ENCODE measurements at places on chromosomes 3 and 15.

GRCh38 chr3:12759097-12759679, at the start of gene TMEM40:
Gene TMEM40 (minus strand): TSS chr3:12759259. CDS start chr3:12749832, 9,427 bp downstream.
- no peak for DNase-seq

GRCh38 chr15:52220937-52221660, 29.9 kb upstream of the GNB5 start:
- DNase-seq, result no peak

- DNase-seq, result no peak
Observed at GRCh38 chr3:165854696-165855095, 17.5 kb upstream of the BCHE start.

- no peak for DNase-seq
Observed at GRCh38 chr3:20055842-20056241, 15.6 kb downstream of the KAT2B start.

DNA sequence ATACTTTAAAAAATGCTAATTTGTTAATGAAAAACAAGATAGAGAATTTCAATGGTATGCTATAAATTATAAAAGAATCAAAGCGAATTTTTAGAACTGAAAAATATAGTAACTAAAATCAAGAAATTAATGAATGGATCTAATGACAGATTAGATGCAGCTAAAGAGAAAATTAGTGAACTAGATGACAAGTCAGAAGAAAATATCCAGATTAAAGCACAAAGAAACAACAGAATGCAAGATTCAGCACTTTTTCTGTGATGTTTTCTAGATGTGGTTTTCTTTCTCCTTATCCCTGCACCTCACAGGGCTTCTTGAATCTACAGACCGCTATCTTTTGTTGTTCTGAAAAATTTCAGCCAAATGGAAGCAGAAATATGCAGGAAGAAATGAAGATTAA, 54.4 kb downstream of the INO80 start:
- DNase-seq, result no peak

- no peak for DNase-seq
Observed at GRCh38 chr3:174110761-174111160, 713.2 kb downstream of the NLGN1 start.

DNA sequence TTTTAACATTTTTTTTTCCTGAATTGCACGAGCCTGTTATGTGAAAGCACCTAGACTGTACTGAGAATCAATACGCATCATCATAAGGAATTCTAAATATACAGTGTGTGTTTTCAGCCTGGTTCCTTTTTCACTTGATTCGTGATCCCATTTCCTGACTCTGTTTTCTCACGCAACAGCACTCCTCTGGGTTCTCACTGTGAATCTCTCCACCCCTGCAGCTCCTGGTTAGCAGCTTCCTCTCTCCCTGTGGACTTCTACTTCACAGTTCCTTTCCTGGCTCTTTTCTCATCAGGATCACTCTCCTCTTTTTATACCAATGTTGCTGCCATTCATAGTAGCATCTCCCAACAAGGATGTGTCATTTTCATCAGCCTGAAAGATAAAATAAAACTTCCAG, 297.2 kb downstream of the CADM2 start:
- no peak for DNase-seq

DNA sequence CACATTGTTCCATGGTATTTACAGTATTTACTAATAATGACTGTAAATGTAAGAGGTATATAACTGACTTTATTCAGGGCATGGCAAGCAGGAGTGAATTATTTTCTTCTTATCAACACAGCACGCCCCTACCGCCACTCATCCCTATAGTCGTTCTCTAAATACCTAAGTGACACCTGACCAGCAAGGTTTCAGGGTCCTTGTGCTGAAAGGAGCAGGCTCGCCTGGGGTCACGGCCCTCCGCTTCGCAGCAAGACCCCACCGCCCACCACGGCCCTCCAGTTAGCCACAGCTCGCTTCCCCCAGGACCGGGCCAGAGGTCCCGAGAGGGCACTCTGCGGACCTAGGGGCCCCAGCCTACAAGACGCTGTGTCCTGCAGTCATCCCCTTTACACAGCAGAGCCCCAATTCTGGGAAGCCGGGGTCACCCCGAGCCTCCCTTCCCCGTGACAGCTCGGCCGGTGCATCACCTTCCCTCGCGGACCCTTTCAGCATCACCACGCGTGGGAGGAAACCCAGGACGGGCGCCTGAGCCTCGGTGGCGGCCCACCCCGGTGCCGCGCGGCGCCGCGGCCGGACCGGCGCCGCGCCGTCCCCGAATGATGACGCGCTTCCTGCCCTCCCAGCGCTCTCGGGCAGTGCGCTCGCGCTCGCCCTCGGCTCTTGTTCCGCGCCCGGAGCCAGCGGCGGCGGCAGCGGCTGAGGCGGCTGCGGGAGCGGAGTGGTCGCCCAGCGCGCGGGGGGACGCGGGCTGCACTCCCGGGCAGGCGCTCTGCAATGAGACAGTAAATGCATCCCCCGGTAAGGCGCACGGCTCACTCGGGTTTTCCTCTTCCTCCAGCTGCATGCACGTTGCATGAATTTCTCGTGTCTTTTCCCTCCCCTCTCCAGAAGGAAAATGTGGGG, 225.1 kb upstream of the C2CD4B start:
- DNase-seq, result no peak

DNA sequence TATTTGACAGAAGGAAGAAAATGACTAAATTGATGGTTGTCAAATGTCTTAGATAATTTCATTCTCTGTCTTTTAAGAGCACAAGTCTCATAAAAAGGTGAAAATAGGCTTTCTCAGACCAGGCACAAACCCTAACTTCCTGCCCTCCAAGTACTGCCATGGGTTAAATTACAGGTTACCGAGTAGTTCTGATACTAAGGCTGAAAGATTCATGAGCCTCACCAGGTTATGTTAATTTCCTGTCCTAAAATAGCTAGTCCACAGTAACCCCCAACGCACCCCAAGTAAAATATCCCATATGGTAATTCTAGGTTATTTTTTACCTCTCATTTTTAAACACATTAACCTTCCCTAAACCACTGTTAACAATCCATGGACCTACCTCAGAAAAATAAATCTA, 42.0 kb downstream of the GSK3B start:
- no peak for DNase-seq

GRCh38 chr3:63952248-63952594, 40.0 kb upstream of the SCAANT1 start:
- DNase-seq, result no peak

DNA sequence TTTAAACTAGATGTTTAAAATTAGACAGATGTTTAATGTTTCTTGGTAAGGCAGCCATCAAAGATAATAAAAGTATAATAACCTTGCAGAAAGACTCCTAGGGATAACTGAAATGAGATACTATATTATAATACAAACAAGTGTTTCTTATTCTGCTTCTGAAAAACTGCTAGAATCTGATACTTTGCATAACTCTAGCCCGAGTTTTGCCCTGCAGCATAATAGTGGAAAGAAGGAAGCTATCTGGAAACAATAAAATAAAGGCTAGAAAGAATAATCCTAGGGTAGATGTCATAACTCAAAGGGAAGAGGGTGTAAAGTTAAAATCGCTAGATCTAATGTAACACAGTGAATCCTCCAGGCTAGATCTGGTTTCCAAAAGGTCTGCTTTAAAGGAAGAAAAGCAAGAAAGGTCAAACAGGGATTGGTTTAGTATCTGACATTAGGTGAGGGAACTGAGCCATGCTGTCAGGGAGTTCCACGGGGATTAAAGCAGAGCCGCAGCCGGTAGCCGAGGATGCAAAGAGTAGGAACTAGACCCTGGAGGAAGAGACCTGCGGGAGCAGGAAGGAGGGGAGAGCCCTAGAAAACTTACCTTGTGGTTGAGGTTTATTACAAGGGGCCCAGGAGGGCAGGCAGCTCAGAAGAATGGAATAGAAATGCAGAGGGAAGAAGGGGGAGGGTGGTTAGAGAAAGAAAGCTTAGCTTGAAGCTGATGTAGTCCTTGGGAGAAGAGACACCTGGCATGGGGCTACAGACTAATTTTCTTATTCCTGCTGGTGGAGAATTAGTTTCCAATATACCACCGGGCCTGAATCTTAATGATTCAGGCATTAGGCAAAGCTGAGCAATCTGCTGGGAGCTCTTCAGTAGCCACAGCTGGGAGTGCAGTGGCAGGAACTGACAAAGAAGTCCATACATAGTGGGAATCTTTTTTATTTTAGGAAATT, 46.1 kb upstream of the TUSC7 start:
- no peak for DNase-seq

DNA sequence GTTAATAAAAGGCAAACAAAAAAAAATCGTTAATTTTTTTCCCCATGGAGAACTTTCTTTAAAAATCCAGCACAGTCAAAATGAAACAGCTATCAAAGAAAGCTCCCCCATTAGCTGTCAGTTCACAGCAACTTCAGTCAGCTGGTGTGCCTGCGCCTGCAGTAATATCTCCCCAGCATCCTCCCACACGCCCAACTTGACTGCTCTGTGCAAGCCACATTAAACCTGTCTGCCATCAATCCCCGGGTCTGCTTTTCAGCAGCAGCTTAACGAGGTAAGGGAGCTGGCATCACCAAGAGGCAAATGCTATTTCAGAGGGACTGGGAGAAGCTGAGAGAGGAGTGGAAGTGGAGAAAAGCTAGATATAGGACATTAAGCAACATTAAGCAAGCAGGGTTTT, 337.5 kb downstream of the GAP43 start:
- DNase-seq, result peak; percentile 46
